ENCODE measurements at places on chromosomes 7 and 10.

GRCh38 chr10:76177936-76178335, 746.5 kb downstream of the LRMDA start:
- no peak for DNase-seq

DNA sequence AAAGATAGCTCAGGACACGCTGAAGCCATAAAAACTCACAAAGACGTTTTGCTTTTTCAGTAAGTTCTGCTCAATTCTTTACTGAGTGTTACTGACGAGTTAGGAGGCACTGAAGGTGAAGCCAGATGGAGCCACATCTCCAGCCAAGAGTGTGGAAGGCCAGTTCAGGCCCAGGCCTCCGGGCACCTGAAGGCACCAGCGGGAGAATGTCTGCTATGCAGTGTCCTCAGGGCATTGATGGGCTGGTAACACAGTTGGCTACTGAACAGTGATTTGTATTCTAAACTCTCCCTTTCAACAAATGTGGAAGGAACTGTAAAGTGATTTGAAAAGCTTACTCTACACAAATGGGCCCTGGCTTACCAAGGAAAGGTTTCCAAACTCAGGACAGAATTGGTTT, 64.8 kb upstream of the SVIL start:
- no peak for DNase-seq

DNA sequence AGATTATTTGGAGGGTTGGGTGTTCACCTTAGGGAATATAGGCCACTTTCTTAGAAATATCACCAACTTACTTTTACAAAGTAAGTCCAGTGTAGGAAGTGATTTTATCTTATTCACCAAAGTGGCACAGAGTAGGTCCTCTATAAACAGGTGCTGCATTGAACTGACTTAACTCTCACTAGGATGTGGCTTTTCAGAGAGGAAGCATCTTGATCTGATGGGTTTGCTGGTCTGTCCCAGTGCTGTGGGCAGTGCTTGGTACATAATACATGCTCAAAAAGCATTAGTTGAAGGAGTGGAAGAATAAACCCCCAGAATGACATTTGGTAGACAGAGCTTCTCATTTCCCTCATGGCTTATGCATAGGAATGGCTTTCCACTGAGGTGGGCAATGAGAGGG, 334.7 kb downstream of the LRMDA start:
- DNase-seq: no peak

DNA sequence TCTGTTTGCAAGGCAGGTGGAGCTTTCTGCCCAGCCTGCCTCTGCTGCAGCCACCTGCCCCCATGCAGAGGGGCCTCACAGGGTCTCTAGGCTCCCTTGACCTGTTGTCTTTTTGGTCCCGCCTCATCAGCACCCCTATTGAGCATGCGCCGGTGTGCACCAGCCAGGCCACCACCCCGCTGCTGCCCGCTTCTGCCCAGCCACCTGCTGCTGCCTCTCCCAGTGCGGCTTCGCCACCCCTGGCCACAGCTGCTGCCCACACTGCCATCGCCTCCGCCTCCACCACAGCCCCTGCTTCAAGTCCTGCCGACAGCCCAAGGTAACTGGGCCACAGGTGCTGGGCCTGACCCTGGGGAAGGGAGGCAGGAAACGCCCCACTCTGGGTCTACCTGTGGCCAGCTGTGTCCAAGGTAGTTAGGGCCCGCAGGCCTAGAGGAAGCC, 38.1 kb downstream of the LDB3 start:
- no peak for DNase-seq

DNA sequence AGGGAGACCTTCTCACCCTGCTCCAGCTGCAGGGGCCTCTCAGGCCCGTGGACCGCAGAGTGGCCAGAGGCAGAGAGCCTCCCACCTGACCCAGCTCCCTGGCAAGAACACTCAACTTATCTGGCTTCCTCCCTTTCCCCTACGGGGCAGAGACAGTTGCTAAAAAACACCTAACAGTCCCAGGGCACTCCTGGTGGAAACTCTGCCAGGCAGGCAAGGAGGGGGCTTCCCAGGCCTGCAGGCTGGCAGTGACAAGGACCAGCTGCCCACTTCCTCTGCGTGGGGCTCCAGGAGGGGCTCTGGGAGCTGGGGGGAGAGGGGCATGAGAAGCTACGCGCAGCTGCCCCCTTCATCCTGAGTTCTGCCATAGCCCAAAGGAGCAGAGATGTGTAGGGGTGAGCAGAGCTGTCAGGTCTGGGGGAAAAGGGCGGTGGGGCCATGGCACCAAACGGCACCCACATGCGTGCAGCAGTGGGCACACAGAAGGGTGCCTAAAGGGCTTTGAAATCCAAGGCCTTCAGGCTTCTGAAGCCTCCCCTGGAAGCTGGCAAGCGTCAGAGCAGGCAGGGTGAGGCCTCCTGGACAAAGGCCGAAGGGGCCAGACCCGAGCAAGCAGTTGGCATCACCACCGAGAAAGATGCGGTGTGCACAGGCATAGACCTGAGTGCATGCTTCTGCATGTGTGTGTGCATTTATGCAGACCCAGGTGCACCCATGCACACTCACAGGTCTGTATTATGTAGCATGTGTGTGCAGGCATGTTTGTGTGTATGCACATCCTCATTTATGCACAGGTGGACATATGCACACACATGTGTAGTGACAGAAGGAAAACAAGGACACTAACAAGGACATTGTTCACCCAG, 14.4 kb downstream of the SPOCK2 start:
- DNase-seq: no peak

GRCh38 chr10:131694781-131695495, 205.9 kb upstream of the PPP2R2D start:
- no peak for DNase-seq

DNA sequence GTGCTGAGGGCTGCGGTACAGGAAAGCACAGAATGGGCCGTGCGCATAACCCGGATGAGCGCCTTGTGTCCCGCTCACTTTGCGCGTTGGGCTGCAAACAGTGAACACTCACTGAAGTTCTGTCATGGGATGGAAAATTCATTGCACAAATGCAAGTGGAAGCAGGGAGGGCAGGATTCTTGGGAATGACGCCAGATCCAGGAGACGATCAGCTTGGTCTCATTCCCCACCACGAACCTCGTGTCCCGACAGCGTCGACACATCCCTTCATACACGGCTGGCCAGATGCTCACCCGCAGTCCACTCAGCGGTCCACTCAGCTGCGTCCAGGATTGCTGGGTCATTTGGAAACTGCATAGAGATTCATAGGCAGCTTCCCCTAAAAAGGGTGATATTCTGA, 607.1 kb downstream of the SDK1 start:
- DNase-seq: no peak

DNA sequence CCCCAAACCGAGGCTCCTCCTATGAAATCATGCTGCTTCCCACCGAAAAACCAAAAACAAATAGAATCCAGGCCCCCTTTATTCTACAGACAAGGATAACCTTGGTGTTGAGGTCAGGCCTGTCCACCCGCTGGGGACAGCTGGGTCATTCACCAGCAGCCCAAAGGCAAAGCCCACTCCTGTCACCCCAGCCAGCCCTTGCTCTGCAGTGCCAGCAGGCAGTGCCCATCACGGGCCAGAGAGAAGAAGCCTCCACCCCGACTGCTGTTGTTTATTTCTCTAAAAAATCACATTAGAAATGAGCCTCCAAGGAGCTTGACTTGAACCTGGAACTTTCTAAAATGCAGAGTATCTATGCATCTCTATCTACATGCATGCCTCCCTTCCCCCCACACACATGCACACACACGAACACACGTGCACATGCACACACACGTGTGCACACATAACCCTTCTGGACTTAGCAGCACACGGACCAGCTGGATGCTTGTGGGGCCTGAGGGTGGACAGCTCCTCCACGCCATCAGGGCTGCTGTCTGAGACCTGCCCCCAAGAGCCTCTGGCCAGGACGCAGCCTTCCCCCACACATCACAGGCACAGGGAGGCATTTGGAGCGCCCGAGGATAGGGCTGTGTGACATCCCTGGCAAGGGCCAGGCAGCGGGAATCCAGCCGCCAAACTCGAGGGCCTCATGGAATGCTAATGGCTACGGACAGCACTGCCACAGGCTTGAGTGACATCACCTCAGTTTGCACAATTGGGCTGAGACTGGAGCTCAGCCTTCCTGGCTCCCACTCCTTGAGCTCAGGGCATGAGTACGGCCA, 22.8 kb downstream of the PRKAG2 start:
- DNase-seq: no peak

DNA sequence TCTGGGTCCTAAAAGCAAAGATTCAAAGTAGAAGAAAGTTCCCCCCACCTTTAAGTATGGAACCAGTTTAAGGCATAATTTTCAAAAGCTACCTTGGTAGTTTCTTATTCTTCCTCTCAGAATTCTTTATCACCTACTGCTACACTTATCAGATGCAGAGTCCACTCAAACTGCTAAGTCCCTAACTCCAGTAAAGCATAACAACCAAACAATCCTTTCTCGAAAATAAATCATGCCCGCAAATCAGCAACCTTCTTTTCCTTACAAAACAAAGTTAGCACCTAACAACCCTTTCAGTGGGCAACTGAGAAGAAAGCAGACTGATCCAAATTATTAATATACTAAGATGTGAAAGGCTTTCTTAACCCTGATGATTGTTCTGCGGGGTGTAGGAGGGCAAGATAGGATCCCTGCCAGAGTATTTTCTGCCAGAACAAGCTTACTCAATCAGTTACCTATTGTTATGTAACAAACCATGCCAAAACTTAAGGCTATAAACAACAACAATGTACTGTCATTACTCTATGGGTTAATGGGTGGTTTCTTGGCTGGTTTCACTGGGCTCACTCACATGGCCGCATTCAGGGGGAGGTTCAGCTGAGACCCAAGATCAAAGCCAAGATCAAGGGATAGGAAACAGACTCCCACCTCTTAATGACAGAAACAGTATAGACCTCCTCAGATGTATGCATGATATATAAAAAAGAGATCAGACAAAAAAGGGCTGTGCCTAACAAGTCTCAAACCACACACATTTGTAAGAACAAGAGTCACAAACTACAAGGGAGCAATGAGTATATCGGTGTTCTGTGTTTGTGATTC, 42.0 kb downstream of the CCDC6 start:
- DNase-seq: no peak

DNA sequence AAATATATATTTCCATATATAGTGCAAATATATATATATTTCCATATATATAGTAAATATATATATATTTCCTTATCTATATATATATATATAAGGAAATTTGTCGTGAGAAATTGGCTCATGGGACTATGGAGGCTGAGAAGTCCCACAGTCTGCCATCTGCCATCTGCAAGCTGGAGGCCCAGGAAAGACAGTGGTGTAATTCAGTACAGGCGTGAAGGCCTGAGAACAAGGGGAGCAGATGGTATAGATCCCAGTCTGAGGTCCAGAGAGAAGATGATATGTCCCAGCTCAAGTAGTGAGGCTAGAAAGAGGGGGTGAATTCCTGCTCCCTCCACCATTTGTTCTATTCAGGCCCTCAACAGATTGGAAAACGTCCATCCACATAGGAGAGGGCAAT, 78.9 kb downstream of the MTPN start:
- DNase-seq: no peak

- DNase-seq: peak; percentile 36
These were observed 38.7 kb upstream of the DLG5 start for GRCh38 chr10:77965294-77965693.

DNA sequence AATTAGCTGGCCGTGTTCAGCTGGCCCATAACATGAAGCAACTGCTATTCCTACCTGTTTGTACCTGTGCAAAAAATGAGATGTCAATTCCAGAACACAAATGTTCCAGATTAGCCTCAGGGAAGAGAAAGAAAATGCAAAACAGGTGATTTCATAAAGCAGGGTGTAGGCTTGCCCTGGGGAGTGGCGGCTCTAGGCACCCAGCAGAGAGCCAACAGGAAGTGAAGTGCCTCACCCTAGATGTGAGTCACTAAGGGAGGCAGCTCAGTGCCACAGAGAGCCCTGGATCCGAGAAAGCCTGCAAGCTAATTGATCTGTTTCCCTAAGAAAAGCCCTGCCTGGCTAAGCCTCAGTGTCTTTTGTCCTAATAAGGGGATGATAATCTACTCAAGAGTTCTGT, 240.0 kb downstream of the ARHGAP21 start:
- DNase-seq: peak; percentile 39

- no peak for DNase-seq
These were observed 18.0 kb downstream of the STARD3NL start for GRCh38 chr7:38195804-38196595.

- DNase-seq: peak; percentile 79
These were observed 26.0 kb upstream of the ZNF273 start for GRCh38 chr7:64876792-64877713.

DNA sequence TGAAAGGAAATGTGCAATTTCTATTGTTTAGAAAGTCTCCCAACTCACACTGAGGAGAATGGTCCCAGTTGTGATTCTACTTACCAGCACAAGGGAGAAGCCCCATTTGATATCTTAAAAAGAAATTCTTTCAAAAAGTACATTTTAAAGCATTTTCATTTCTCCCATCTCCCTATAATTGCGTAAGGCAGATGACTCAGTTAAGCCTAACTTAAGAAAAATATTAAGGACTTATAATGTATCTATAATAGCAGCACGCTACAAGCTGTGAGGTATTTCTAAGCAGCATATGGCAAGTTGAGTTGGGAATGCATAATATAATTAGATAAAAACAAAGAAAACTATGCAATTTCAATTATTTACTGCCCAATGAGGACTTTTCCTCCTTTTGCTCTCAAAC, 8.5 kb upstream of the NRCAM start:
- DNase-seq: no peak
